NCI-H1092 treated with DMSO at 0.1 percent for 48 hours (cell line): ENCODE measurements at places on chromosomes 1 and 21.
A peak's percentile ranks its signal among the peaks of the same experiment; 100 is the strongest.

DNA sequence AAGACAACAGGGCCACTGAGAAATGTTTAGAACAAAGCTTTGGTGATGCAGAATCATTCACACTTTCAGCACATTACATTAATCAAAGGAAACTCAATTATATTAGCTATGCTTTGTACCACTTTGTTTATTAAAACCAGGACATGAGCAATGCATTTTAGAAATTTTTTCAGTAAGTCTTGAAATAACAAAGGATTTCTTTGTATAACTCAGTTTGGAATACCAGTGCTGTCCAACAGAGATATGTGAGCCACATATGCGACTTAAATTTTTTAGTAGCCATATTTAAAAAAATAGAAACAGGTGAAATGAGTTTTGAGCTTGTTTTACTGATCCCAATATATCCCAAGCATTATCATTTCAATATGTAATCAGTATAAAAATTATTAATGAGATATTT lies 18.8 kb upstream of the F3 start:
- no peak for DNase-seq

- DNase-seq, result no peak
These were observed 1.7 kb upstream of the CGN start for GRCh38 chr1:151509350-151510019.

- DNase-seq, result no peak
These were observed 76.9 kb upstream of the HIVEP3 start for GRCh38 chr1:41995441-41996130.

DNA sequence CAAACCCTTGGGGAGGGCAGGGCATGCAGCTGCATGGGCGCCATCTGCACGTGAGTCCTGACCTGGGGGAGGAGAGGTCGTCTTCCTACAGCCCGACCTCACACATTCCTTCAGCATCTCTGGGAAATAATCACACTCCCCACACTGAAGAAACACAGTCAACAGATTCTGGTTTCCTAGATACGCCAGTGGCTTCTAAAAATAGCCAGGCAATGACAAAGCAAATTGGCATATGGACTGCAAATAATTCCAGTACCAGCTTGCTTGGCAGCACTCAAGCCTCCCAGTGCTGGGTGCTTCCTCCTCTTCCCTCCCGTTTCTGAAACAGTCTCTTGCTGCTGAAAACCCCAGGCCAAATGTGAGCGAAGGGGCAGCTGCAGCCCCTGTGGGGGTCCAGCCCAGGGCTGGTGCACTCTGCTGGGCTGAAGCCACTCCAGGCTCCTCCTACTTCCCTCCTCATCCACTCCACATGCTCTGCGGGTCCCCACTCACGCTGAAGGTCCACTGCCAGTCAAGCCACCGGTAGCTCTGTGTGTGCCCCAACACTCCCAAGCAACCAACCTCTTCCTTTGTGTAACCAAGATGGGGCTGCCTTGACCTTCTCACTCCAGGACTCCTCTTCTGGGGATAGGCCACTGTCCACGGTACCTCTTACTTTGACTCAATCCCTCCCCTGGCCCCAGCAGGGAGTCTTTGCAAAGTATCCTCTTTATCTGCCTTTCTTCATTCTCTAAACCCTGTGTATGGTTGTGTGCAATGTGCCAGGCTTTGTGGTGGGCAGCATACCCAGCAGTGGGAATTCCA lies 69.0 kb downstream of the KCND3 start:
- DNase-seq, result peak; percentile 70

- DNase-seq, result peak; percentile 37
These were observed at the start of gene FNDC5 for GRCh38 chr1:32870615-32871363. Gene FNDC5, minus strand, starts transcription at chr1:32870912.

DNA sequence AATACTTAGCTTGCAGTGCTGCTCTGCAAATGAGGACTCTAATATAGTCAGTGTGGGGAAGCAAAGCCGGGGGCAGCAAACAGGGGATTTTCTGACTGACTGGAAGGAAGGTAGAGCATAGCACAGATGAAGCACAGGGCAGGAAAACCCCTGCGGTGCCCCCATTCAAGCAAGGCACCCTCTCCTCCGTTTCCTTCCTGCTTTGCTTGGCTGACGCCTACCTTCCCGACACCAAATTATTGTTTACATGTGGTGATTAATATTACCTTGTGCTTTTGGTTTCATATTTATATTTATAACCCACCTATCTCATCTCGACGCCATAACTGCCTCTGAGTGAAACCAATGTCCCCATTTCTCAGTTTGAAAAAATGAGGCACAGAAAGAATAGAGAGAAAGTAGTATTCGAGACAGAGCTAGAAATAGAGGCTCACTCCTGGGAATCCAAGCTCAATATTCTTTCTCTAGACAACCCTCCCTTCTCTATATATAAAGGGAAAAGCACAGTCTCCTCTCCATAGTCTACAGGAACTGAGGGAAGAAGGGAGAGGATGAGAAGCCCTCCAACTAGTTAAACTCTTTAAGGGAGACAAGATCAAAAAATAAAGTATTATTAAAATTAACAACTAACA lies 41.3 kb downstream of the PIK3C2B start:
- DNase-seq, result no peak

DNA sequence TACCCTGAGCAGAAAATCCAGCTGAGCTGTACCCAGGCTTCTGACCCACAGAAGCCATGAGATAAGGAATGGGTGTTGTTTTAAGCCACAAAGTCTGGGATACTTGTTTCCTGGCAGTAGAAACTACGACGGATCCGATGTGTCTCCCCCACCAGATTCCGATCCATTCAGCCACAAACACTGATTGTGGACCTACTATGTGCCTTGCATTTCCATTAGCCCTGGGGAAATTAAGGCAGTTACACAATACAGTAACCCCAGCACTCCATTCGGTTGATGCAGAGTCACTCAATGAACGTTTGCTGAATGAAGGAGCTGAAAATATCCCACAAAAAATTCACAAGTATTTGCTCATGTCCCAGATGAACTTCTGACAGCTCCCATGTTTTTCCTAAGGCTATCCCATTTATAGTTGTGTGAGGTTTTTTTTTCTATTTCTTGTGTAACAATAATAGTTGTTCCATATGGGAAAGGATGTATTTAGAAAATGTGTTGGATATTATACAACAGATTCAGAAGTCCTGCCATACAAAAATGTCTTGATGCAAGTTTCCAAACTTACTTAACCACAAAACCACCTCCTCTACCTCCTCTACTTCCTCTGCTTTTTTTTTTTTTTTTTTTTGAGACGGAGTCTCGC lies 29.6 kb upstream of the KAZN start:
- no peak for DNase-seq

GRCh38 chr1:154716011-154716410 lies 108.0 kb upstream of the ADAR start:
- DNase-seq, result no peak

- no peak for DNase-seq
These were observed 17.5 kb upstream of the IGFN1 start for GRCh38 chr1:201172999-201173610.

- no peak for DNase-seq
These were observed 2.8 kb downstream of the SPATC1L start for GRCh38 chr21:46181436-46181835.

DNA sequence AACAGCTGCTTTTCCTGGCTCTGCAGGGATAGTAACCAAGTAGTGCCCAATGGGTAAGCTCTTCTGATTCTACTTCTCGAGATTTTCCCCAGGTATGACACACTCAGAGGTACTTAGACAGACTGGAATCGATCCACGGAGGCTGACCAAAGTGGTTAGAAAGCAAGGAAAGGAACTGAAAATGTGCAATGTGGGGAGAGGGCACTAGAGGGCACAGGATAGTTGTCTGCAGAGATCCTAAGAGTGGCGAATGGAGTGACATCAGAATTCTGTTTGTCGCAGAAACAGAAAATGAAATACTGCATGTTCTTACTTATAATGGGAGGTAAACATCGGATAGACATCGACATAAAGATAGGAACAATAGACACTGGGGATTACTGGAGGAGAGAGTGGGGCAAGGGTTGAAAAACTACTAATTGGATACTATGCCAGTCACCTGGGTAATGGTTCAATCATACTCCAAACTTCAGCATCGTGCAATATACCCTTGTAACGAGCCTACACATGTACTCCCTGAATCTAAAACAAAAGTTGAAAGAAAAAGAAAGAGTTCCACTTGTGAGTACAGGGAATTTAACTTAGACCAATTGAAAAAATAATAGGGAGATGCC lies 23.3 kb downstream of the CYP2J2 start:
- peak; percentile 33 for DNase-seq

DNA sequence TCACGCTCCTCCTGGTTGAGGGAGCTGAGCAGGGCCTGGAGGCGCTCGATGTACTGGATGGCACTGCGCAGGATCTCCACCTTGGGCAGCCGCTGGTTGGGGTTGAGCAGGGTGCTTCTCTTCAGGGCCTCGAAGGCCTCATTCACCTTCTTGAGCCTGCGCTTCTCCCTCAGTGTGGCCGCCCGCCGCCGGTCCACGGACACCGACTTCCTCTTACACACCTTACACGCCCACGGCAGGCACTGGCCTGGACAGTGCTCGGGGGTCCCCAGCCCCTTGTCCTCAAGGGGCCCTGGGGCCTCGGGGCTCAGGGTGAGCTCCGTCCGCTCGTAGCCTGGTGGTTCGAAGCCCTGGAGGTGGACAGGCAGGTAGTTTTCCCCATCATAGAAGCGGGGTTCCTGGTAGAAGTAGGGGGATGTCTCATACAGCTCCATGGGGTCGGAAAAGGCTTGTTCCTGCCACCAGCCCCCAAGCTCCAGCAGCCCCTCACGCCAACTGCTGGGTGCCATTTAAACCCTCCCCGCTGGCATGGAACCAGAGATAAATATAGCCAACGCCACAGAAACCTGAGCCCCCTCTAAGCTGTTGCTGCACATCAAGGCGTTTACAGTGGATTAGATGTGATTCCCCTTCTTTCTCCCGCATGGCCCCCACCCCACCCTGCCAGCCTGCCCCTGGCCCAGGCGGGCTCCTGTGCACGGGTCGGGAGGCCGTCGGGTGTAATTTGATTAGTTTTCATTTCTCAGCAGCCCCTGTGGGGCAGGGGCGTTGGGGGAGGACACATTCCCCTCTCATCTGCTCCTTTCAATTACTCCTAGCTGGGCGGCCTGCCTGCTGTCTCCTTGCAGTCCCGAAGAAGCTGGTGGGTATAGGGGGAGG lies at the start of gene MYOG:
TSS of gene MYOG (minus strand) at position 485 of the 879 bp plus-strand sequence. CDS start at position 434, 51 bp downstream.
- DNase-seq, result peak; percentile 57

- no peak for DNase-seq
These were observed 101.7 kb upstream of the ETV3 start for GRCh38 chr1:157239936-157240335.

GRCh38 chr1:159598196-159598595 lies 10.6 kb downstream of the APCS start:
- no peak for DNase-seq

GRCh38 chr1:81097860-81098259 lies 702.9 kb upstream of the ADGRL2 start:
- DNase-seq, result no peak

- no peak for DNase-seq
These were observed 30.6 kb upstream of the ZP4 start for GRCh38 chr1:237921306-237921705.

DNA sequence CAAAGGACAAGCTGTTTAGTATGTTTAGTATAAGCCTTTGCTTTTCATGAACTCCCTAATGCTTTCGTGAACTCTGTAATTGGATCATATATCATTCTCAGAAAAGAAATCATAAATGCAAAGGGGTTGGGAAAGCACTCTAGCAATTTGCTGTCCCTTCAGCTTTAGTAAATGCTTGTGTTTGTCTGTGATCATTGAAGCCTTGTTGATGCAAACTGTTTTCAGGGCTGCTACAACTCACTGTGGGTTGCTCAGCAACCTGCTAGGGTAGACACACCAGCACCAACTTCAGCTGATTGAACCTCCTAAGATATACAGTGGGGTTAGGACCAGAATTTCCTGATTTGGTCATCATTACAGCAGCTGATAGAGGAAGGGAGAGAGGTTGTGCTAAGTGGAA lies 95.0 kb downstream of the SGIP1 start:
- DNase-seq, result no peak

- DNase-seq, result no peak
These were observed 4.8 kb upstream of the IL24 start for GRCh38 chr1:206892351-206892984.

DNA sequence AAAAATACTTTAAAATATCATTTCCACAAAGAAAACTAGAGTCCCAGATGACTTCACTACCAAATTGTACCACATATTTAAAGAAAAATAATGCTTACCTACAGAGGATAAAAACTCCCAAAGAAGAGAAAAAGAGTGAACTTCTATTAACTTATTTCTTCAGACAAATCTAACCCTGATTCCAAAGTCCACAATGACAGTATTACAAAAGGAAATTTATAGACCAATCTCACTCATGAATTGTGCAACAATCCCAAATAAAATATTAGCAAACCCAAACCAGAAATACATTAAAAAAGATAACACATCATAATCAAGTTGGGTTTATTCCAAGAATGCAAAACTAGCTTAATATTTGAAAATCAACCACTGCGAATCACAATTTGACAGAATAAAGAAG lies 161.4 kb upstream of the GALNT2 start:
- DNase-seq, result no peak

- no peak for DNase-seq
These were observed 654 bp upstream of the ARHGEF2 start for GRCh38 chr1:155978973-155979429.
